ENCODE measurements at places on chromosomes 1 and 21.

- DNase-seq, result no peak
These were observed 9.3 kb downstream of the SLC26A9 start for GRCh38 chr1:205933671-205934618.

DNA sequence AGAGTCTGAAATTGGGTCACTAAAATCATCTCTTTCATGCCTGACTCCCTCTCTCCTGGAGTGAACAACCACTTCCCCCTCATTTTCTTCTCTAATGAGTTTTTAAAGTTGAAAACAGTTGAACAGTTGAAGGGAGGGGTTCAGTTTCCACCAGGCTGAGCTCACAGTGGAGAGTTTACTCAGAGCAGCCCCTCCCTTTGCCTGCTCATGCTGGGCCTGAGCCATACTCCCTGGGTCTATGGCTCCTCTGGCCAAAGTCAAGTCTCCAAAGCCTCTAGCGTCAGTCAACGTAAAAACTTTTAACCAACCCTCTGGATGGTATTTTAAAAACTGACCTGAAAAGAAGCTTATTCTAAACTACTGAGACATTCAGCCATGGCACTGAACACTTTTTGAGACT is 100.8 kb upstream of the RNPC3 start:
- no peak for DNase-seq

DNA sequence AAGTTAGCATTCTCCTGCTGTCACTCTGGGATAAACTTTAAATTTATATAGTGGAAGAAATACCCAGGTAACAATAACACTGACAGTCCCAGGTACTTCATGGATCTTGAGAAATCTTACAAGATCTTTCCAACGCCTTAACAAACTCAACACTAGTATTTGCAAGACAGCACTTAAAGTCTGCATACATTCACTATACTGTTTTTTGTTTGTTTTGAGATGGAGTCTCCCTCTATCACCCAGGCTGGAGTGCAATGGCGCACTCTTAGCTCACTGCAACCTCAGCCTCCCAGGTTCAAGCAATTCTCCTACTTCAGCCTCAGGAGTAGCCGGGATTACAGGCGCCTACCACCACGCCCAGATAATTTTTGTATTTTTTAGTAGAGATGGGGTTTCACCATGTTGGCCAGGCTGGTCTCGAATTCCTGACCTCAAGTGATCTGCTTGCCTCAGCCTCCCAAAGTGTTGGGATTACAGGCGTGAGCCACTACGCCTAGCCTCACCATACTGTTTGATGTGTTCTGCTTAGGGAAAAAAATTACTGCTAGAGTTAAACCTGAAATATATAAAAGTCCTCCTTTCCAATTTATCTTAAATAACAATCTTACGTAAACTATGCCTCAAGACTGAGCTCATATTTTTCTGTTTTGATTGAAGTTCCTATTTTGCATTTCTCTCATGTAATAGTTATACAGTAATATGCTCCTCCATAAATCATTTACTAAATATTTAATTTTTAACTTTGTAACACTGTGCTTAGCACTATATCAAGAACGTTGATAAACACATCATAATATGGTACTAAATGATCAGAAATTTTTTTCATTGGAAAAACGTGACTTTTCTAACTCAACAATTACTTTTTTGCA is 17.5 kb downstream of the EYA3 start:
- no peak for DNase-seq

- no peak for DNase-seq
These were observed 73.3 kb downstream of the RPE65 start for GRCh38 chr1:68376441-68376840.

DNA sequence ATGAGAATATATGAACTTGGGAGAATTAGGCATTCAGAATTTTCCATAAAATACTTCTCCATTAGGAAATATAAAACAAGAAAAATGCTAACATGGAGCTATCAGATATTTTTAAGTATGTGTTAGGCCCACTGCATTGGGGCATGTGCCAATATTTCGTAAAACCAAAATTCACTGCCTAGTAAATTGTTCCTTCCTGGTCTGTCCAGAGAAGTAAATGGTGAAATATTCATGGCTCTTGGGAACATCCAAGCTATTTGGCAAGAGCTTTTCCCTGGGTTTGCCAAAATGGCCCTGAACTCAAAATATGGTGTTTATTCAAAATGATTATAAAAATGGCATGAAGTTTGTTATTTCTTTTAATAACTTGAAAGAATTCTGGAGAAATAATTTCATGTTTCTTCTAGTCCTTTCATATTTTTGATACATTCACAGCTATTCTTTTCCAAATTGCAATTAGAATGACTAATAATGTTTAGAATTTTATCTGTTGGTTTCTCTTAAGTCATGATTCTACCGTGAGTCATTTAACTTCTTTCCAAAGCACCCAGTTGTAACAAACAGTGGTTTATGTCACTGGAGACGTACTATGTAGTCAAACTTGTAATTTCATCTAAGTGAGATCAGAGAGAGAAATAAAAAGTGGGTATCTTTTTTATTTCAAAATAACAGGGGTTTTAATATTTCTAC is 25.7 kb upstream of the SLC19A2 start:
- DNase-seq, result no peak

Data from Jurkat, Clone E6-1 (cell line).